ENCODE measurements at places on chromosomes 1 and 21. TPM values are rescaled to one million over a fixed set of nuclear protein-coding genes. Genes with fewer than 3 reads are reported as not detected.
A peak's percentile ranks its signal among the peaks of the same experiment; 100 is the strongest.

DNA sequence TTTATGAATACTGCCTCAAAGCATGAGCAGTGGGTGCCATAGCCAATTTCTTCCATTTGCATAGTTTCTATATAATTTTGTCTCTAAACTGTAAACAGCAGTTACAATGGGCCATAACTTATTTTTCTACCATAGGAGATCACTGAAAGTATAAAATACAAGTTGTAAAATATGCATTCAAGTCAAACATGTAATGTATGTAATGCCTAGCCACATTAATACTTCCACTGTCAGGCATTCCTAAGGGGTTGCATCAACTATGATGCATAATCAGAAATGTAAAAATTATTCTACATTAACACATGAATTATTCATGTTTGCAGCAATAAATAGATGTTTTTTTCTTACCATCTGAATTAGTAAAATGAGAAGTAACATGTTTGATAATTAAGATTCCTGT, 560.3 kb upstream of the ZP4 start:
- DNase-seq: no peak

Gene RCAN1
- 6.9 TPM for total RNA-seq

Gene CHIA
- not detected for total RNA-seq

Gene LAMC2
- 0.46 TPM for total RNA-seq

DNA sequence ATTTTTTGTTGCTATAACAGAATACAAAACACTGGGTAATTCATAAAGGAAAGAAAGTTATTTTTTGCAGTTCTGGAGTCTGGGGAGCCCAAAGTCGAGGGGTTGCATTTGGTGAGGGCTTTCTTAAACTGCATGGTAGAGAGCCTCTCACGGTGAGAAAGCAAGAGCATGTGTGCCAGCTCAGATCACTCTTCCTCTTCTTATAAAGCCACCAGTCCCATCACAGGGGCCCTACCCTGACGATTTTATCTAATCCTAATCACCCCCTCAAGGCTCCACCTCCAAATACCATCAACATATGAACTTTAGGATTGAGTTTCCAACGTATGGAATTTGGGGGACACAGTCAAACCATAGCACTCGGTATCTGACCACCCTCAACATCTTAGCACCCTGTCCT, 1.0 kb upstream of the STRIP1 start:
- DNase-seq: no peak

DNA sequence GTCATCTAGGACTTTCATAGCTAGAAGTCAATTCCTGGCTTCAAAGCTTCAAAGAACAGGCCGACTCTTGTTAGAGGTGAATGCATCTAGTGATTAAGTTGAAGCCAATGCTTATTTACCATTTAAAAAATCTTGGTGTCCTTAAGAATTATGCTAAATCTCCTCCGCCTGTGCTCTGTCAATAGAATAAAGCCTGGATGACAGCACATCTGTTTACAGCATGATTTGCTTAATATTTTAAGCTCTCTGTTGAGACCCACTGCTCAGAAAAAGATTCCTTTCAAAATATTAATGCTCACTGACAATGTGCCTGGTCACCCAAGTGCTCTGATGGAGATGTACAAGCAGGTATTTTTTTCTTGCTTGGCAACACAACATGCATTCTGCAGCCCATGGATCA, 649.1 kb upstream of the USP24 start:
- no peak for DNase-seq

Gene PPIAL4G
- 0.09 TPM for total RNA-seq

- DNase-seq: no peak
Observed at GRCh38 chr1:154193821-154194220, 1.9 kb upstream of the TPM3 start.

Gene OR2L3
- not detected for total RNA-seq

GRCh38 chr21:33265664-33266049, 510 bp upstream of the IL10RB start:
- peak; percentile 45 for DNase-seq

Gene DNAJC28
- total RNA-seq: 3.8 TPM

Gene DTL
- 76.6 TPM for total RNA-seq

DNA sequence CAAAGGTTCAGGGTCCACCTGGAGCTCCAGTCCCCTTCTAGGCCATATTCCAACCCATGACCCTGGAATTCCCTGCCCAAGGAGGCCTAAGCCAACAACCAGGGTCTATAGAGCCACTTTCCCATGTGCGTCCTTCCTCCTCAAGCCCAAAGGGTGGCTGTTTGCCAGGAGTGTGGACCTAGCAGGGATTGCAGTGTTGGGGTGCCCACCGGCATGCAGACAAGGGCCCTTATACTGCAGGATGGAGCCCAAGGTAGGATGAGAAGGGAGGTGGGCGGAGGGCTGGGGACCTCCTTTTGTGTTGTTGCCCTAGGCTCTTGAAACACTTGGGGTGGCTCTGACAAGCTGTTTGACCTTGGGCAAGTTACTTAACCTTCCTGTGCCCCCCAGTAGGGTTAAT, 19.7 kb upstream of the ADGRB2 start:
- no peak for DNase-seq

Gene BTBD8
- total RNA-seq: 14.3 TPM

Gene RUNX3
- not detected for total RNA-seq

- DNase-seq: no peak
Observed at GRCh38 chr1:54904476-54905048, 17.6 kb upstream of the DHCR24 start.

Gene TSPEAR
- not detected for total RNA-seq

GRCh38 chr1:26350701-26351589, 3.0 kb downstream of the CRYBG2 start:
- peak; percentile 56 for DNase-seq

- no peak for DNase-seq
Observed at GRCh38 chr1:206769304-206769731, 1.3 kb upstream of the IL19 start.

GRCh38 chr1:151992303-151993083, 1.2 kb downstream of the S100A10 start:
- peak; percentile 56 for DNase-seq

DNA sequence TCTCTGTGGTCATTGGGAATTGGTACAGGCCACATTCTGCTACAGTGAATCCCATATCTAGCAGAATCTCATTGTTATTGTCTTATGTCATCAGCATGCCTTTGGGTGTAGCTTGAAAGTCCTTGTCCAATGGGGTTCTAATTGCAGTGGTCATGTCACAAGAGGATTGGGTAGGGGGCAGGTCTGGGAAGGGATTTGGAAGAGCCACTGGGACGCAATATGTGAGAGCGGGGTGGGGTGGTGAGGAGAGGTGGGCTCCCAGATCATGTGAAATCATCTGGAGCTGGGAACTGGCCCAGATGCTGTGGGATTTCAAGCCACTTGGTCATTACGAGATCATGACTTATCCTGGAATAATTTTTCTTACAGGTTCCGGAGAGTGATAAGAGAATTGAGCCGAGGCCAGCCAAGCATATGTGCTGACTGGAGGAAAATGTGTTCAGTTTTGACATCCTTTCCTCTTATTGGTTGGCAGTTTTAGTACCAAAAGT, 16.3 kb downstream of the CNIH3 start:
- DNase-seq: no peak

- DNase-seq: peak; percentile 54
Observed at GRCh38 chr1:168687816-168688215, 41.2 kb downstream of the DPT start.

DNA sequence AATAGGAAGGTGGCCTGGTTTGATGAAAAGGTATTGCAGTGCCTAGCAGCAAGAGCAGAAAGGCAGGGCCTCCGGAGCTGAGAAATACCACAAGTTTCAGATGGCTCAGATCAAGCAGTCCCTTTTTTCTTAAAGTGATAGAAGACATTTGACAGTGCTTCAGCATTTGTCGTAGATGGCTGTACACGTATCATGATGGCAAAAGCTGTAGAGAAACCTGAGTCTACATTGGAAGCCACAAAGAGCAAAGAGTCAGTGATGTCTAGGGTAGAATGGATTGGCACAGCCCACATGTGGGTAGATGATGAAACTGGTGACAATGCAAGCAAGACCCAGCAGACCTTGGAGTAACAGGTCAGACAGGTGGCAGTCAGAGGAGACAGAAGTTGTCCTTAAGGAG, 101.3 kb upstream of the ARTN start:
- no peak for DNase-seq

- DNase-seq: no peak
Observed at GRCh38 chr1:197440715-197441114, 172.7 kb downstream of the CRB1 start.

GRCh38 chr1:14543191-14543840, 55.2 kb upstream of the KAZN start:
- DNase-seq: no peak

All from neural progenitor cell (in vitro differentiated cells).